ENCODE measurements at places on chromosomes 7 and 10.

- DNase-seq, result no peak
Measured at GRCh38 chr7:46902463-46902862, 679.4 kb downstream of the TNS3 start.

GRCh38 chr7:109549471-109550193, 980.0 kb downstream of the DNAJB9 start:
- no peak for DNase-seq

DNA sequence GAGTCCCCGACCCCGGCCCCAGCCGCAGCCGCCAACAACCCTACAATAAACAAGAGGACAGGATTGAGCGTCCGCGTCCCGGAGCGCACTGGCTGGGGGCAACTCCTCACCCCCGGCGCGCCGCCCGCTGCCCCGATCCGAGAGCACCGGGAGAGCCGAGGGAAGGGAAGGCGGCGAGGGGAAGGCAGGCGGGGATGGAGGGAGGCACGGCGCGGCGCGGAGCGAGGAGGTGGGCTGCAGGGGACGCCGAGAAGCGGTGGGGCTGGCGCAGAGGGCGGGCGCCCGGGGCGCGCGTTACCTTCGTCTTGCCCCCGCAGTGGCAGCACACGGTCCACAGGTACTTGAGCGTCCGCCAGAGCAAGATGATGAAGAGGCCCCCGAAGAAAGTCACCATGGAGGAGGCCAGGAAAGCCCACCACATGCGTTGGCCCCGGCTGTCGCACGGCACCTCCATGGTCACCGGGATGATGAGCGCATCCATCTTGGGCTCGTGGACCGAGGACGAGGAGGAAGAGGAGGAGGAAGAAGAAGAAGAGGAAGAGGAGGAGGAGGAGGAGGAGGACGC, 559 bp downstream of the KCNMA1 start:
- DNase-seq, result no peak

DNA sequence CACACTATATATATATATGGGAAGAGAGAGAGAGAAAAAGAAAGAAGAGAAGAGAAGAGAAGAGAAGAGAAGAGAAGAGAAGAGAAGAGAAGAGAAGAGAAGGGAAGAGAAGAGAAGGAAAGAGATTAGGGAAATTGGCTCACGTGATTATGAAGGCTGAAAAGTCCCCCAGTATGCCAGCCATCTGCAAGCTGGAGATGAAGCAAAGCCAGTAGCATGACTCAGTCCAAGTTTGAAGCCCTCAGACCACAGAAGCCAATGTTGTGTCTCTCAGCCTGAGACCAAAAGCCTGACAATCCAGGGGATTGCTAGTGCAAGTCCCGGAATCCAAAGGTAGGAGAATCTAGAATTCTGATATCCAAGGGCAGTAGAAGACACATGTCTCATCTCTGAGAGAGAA, 206.3 kb upstream of the PRSS1 start:
- DNase-seq, result no peak

GRCh38 chr7:67518580-67518979, 521.9 kb downstream of the TYW1 start:
- DNase-seq, result no peak

GRCh38 chr7:135341049-135341448, 107.4 kb downstream of the STRA8 start:
- DNase-seq, result no peak

GRCh38 chr7:49389871-49390479, 383.5 kb upstream of the VWC2 start:
- DNase-seq, result peak; percentile 34

- DNase-seq, result no peak
Measured at GRCh38 chr10:105586451-105587098, 945.5 kb downstream of the SORCS3 start.

DNA sequence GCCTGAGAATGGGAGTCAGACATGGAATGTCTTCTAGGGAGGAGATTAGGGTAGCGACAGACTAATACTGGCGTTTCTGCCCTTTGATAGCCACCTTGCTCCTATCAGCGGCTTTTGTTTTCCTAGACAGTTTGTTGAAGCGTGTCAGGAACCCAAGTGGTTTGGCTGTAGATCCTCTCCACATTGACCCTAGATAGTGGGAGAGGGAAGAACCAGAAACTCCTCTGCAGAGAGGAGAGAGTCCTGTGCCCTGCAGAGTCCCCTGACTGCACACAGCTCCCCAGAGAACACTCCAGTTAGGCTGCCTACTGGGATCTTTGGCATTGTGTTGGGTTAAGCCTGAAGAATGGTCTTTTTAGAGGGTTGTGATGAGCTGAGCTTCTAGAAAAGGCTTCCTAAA, 2.4 kb downstream of the MEPCE start:
- DNase-seq, result no peak

- DNase-seq, result no peak
Measured at GRCh38 chr7:18792871-18793595, 297.5 kb downstream of the HDAC9 start.

DNA sequence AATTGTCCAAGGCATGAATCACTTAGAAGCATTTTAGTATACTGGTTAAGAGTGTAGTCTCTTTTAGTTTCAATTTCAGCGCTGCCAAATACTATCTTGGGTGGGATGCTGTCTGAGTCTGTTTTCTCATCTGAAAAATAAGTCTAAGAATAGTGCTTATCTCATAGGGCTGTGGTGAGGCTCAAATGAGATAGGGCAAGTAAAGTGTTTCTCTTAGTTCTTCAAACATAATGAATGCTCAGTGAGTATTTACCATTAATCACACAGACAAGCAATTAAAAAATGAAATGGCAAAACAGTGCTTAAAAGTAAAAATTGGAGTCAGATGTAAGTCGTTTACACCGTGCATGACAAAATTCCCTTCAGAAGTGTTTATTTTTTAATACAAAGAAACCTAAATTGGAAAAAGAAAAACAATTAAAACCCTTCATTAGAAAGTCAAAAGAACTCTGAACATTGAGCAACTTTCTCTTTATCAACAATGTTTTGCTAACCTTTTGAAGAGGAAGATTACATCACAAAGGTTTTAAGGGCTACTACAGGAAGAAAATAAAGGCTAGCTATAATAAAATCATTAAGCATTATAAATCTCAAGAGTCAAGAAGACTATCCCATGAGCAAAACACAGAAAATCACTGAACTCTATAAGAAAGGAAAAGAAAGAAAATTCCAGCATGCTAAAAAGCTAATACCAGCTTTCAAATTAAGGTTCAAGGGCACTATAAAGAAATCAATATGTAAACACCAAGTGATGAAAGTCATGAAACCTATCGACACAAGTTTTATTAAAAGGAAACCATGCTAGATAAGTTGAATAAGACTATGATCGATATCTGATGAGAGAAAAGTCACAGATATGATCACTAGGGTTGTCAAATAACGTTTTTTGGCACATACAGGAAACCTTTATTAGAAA, 45.6 kb upstream of the C1GALT1 start:
- DNase-seq, result peak; percentile 41

- no peak for DNase-seq
Measured at GRCh38 chr7:15681186-15681585, 5.3 kb downstream of the MEOX2 start.

- no peak for DNase-seq
Measured at GRCh38 chr7:21364801-21365271, 63.0 kb upstream of the SP4 start.

DNA sequence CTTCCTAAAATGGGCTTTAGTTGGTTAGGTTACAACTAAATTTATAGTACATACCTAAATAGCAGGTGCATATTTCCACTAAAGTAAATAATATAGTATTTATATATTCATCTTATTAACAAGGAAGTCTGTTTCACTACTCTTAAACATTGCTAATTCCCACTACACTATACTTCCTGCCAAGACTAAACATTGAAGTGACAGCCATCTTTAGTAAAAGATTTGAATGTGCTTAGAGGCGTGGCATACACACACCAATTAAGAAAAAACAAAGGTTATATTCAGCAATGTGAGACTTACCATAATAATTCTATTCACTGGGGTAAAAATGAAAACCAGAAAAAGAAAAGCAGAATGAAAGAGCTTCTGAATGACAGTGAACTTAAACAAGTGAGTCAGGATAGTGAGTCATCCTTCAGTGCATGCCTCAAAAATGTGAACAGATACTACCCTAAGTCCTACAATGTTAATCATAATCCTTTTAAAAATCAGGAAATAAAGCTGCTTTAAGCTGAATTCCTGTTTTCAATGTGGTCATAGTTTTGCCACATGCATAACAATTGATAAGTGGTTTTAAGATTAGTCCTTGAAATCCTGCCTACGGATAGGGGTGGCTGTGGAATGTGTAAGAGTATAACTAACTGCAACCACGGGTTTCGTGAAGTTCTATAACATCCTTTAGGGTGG, 59.4 kb downstream of the USP6NL start:
- no peak for DNase-seq

DNA sequence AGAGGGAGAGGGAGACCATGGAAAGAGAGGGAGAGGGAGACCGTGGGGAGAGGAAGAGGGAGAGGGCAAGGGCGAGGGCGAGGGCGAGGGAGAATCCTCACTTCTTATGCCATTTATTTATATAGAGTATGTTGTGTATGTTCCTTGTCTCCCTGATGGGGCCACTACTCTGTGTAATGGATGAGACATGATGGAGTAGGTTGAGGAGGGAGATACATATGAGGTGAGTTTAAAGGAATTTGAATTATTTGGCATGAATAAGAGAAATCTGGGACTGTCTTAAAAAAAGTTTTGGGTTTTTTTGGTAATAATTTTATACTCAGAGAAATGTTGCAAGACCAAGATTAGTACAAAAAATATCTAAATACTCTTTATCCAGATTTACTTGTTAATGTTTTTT, 20.1 kb downstream of the CCSER2 start:
- DNase-seq, result no peak

GRCh38 chr10:123459371-123460091, 206.6 kb upstream of the GPR26 start:
- DNase-seq, result no peak

GRCh38 chr10:32959006-32959920, 1.2 kb upstream of the ITGB1 start:
- no peak for DNase-seq

- DNase-seq, result no peak
Measured at GRCh38 chr7:44549457-44549856, 8.3 kb upstream of the NPC1L1 start.

GRCh38 chr10:114810926-114811325, 10.7 kb upstream of the FHIP2A start:
- no peak for DNase-seq

DNA sequence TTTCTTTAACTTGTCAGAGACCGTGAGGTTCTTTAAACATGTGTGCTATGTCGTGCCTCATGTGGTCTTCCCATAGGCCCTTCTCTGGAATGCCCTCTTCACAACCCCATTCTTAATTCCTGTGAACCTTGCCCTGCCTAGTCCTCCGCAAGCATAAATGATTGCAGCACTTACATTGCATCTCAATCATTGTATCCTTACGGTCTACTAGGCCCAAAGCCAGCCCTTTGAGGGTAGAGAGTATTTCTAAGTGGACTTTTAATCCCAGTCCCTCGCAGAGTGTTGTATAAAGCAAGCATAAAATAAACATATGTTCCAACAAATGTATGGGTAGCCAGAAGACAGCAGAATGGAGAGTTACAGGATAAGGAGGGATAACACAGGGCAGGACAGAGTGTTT, 92.1 kb upstream of the FAM133B start:
- DNase-seq, result no peak

GRCh38 chr10:54108961-54109360, 692.1 kb downstream of the PCDH15 start:
- no peak for DNase-seq

- DNase-seq, result no peak
Measured at GRCh38 chr7:94481279-94481678, 28.3 kb upstream of the CASD1 start.

DNA sequence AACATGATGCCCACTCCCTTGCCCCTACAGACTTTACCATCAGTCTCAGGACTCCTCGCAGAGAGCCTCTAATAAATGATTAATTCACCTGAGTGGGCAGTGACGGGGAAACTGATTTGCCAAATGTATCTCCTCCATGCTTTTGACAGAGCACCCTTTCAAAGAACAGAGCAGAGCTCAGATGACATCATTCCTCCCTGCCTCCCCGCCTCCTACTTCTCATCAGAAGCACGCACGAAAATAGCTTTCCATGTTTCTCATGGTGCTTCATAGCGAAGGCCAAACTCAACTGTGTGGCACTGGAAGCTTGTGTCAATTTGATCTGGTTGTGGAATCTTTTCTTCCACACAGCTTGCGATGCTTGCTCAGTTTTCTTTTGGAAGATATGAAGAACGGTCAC, 442.5 kb downstream of the RPS24 start:
- no peak for DNase-seq

GRCh38 chr10:96470116-96470743, 43.5 kb downstream of the TLL2 start:
- DNase-seq, result no peak

GRCh38 chr7:94258418-94259300, 136.0 kb upstream of the COL1A2 start:
- no peak for DNase-seq

DNA sequence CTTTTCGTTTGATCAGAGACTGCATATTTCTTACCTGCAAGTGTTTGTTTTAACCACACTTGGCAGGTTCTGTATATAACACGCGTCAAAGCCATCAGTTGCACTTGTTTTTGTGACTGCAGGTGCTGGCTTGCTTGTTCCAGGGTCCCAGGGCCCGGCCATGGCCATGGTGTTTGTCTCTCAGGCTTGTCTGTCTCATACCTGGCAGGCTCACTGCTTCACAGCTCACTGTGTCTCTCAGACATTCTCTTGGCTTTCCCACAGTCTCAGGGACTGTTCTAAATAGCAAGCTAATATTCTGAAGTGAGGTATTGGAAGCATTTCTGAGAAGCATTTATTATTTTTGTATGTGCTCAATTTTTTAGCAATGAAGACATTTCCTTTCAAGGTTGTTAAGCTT, 46.9 kb downstream of the GPR141 start:
- no peak for DNase-seq

DNA sequence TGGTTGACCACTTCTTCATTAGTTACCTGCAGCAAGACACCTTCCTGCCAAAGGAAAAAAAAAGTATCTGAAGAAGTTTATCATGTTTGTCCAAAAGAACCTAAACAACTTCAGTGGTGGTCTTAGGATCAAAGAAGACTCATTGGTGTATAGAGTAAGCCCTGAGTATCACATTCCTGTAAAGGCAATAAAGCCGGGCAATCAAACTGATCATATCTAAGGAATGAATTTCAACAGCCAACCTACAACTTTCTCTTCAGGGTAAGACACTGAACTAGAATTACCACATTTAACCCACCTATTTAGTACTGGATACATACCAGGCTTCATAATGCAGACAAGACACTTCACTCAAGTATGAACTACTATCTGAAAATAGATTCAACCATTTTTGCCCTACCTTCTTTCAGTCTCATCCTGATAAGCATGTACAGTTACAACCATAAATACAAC, 10.1 kb downstream of the HNRNPA2B1 start:
- DNase-seq, result no peak

DNA sequence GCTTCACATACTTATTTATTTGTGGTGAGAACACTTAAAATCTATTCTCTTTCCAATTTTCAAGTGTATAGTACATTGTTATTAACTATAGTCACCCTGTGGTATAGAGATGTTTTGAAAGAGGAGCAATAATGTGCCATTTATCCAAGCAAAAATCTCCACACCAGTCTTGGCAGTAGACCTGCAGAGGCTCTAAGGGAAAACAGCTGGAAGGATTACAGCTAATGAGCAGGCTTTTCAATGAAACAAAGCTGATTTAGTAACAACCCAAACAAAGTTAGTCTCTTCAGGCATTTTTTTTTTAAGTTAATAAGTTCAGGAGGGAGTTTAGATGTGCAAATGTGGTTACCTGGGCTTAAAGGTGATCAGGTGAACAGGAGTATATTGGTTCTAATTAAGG, 101.9 kb downstream of the EVX1 start:
- DNase-seq, result no peak

- DNase-seq, result peak; percentile 2
Measured at GRCh38 chr7:45978010-45978681, 57.1 kb upstream of the IGFBP3 start.

GRCh38 chr7:37982423-37982822, 62.0 kb downstream of the EPDR1 start:
- no peak for DNase-seq
